ENCODE measurements at places on chromosomes 5 and 9.
A peak's percentile ranks its signal among the peaks of the same experiment; 100 is the strongest.

GRCh38 chr5:56677690-56678305 is 137.6 kb upstream of the MAP3K1 start:
- DNase-seq, result no peak

- DNase-seq, result peak; percentile 72
Measured at GRCh38 chr9:136193127-136193890, 11.6 kb downstream of the LHX3 start.

DNA sequence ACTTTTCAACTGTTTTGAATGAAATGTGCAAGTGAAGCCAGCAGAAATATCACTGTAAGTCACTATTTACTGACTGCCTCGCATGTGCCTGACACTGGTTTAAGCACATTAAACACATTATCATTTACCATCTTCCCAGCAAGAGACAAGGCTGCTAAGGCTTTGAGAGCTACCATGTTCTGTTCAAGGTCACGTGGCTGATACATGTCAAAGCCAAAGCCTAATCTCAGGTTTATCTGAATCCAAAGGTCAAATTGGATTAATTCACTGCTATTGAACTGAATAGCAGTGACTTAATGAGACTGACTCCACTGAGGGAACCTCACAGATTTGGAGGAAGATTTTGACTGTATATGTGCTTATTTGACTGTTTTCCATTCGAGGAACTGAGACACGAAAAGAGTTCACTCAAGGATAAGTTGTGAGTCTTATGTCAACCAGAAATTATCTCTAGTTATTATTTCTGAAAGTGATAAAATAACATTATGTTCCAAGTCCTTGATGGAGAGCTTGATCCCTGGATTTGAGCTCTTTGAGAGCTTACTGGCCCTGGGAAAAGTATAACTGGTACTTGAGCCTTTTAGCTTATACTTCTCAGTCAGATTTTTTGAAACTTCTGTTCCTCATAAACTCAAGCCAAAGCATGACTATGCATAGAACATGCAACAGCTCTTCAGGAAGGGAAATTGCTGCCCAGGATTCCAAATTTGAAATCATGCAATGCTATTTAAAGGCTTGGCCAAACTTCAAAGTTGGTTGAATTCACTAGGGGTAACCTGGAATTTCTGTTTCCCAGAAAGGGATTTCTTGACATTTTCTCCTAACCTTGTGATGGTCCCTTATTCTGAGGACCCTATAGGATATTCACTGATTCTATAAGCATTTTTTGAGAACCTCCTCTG is 23.4 kb upstream of the ARHGAP26 start:
- DNase-seq, result peak; percentile 96

- DNase-seq, result no peak
Measured at GRCh38 chr5:154779105-154779504, 23.9 kb downstream of the LARP1 start.

- DNase-seq, result no peak
Measured at GRCh38 chr9:30522061-30522460, 1862.4 kb upstream of the ACO1 start.

- DNase-seq, result no peak
Measured at GRCh38 chr5:31100047-31100575, 93.4 kb upstream of the CDH6 start.

DNA sequence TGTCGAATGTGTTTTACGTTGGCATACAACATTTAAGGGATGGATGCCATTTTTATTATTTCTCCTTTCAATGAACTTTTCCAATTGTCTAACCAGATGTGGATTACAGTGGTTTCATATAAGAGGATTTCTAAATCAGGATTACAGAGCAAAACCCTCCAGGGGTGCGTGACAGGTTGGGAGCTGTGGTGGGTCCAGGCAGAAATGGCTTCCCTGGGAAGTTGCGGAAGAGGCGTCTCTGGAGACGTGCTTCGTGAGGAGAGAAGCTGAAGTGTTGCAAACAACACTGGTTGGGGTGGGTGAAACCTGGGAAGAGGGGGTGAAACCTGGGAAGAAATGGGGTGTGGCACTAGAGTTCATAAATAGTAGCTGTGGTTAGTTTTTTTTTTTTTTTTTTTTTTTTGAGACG is 4.5 kb upstream of the RPL26L1 start:
- no peak for DNase-seq

- DNase-seq, result no peak
Measured at GRCh38 chr5:83306572-83307241, 164.8 kb upstream of the VCAN start.

DNA sequence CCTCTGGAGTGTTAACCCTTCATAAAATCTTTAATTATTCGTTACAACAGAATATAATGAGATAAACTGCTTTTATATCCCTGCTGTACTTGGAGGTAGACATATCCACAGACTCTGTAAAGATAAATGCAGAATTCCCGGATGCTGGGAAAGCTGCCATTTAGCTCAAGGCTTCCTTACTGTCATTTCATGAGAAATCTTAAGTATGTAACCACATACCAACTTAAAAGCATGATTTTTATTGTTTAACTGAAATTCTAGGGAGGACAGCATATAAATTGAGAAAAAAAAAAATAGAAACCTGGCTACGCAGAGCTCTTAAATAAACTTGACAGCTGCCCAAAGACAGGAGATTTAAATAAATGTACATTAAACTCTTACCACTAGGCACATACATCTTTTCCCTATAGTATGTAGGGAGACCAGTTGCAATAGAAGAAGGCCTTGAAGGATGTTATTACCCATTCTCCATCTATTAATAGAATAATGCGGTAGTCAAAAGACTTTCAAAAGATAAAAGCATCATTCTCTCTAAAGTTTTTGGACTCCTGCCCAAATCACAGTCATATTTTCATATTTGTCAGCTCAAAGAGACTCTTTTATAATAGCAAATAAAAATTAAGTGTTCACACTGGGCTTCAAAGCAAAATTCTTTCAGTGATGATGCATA is 373.8 kb downstream of the NDUFS4 start:
- DNase-seq, result no peak

DNA sequence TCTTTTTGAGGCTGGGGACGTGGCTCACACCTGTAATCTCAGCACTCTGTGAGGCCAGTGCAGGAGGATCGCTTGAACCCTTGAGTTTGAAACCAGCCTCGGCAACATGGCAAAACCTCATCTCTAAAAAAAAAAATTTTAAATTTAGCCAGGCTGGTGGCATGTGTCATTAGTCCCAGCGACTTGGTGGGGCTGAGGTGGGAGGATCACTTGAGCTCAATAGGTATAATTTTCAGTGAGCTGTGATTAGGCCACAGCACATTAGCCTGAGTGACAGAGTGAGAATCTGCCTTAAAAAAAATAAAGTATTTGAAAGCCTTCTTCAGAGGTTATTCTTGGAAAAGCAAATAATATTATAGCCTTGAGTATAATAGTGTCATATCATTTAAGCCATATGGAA is 41.8 kb downstream of the NSD1 start:
- no peak for DNase-seq

GRCh38 chr9:130815242-130815808 is 19.7 kb upstream of the ABL1 start:
- DNase-seq, result no peak

GRCh38 chr5:13814301-13814700 is 130.2 kb downstream of the DNAH5 start:
- no peak for DNase-seq

- DNase-seq, result no peak
Measured at GRCh38 chr5:115459855-115460341, 84.7 kb downstream of the FEM1C start.

- peak; percentile 68 for DNase-seq
Measured at GRCh38 chr5:32255540-32255900, 57.2 kb downstream of the MTMR12 start.
